T-helper 17 cell (primary cell): ENCODE measurements at places on chromosomes 1 and 21.

GRCh38 chr1:19436716-19437476, 48.4 kb downstream of the CAPZB start:
- no peak for DNase-seq

GRCh38 chr1:119323216-119323982, 45.2 kb upstream of the HAO2 start:
- DNase-seq = no peak

GRCh38 chr1:36771660-36772284, 262.5 kb downstream of the GRIK3 start:
- no peak for DNase-seq

DNA sequence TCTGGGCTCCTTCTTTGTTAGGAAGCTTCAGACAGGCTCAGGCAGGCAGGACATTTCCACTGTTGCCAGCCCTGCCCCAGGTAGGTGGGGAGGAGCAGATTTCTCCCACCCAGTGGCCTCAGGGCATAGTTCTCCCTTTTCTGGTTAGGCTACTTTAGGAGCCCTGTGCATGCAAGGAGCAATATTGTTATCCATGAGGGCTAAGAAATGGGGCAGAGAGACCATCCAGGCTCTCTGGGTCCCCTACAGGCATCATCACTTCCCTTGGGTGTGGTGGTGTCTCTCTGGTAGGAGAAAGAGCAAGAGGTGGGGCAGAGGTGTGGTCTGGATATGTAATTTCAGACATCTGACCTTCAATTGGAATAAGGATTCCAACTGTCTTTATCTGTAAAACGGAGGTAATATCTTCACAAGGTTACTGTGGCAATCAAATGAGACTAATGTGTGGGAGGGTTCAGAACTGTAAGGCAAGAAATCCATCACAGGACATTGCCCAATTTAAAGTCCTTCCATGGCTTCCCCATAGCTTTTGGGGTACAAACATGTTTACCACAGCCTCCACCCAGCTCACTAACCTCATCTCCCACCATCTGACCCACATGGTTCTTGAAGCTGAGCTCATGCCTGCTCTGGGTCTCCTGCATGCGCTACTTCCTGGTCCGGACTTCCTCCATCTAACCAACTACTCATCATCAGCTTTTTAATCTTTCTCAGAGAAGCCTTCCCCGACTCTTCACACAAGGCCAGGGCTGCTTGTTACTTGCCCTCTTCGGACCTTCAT, 26.1 kb downstream of the PCAT6 start:
- DNase-seq = no peak

DNA sequence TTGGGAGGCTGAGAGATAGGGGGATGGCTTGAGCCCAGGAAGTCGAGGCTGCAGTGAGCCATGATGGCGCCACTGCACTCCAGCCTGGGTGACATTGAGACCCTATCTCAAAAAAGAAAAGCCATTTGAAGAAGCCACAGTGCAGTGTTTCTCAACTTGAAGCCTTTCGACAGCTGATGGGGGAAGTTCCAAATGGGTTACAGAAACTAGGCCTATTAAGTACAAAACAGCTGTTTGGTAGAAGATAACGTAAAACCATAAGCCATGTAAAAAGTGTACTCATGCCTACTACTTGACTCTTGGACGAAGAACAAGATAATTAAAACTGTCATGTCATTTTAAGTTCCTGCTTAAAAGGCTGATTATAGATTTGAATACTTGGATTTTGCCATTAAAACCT, 16.6 kb downstream of the COPA start:
- DNase-seq = no peak

- no peak for DNase-seq
These were observed 1.4 kb upstream of the CFH start for GRCh38 chr1:196650403-196650802.

- no peak for DNase-seq
These were observed 61.4 kb downstream of the BRINP3 start for GRCh38 chr1:190416239-190416638.

DNA sequence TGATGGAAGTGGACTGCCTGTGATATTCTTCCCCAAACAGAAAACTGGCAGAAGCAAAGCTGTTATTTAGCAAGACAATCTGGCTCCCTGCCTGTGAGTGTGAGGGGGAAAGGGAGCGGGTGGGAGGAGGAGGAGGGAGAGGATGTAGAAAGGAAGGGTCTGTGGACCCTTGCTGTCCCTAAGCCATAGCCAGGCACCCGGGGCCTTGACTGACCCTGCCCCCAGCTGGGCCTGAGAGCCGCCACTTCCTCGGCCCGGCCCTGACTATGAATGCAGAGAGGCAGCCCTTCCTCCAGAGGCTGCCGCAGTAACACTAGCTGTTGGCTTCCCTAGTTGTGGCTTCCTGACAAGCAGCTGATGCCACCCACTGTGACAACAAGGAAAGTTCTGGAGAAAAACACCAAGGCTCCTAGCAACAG, 13.9 kb downstream of the PLA2G2F start:
- no peak for DNase-seq

- DNase-seq = no peak
These were observed 160.5 kb downstream of the LRRC7 start for GRCh38 chr1:69728206-69728605.

- no peak for DNase-seq
These were observed 217.7 kb downstream of the URB2 start for GRCh38 chr1:229843627-229844238.

DNA sequence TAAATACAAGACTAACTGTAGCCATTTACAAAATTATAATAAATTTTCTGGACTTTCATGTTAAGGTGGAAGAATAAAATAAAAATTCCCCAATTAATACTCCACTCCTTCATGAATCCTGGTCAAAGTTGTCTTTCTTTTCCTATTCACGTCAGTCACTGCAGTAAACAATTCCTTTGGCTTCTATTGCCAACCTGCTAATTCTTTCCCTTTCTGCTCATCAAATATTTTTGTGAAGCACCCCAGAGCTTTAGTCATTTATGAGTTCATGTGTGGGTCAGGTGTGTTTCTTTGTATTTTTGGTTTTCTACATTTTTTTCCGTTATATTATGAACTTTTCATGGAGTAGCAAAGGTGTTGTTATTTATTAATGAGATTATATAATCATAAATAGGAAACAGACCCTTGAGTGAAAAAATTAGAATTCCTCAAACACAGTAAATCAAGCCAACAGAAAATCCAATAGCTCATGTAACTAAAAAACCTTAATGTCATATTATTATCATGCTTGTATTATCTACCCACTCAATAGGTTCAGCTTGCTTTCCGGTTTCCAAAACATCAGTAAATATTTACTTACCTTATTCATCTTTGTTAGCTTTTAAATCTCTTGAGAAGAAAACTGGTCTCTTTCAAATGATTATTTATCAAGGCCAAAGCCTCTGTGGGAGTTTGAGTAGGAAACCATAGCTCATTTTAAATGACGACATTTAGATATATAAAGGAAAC, 29.6 kb upstream of the PLA2G4A start:
- DNase-seq = no peak

DNA sequence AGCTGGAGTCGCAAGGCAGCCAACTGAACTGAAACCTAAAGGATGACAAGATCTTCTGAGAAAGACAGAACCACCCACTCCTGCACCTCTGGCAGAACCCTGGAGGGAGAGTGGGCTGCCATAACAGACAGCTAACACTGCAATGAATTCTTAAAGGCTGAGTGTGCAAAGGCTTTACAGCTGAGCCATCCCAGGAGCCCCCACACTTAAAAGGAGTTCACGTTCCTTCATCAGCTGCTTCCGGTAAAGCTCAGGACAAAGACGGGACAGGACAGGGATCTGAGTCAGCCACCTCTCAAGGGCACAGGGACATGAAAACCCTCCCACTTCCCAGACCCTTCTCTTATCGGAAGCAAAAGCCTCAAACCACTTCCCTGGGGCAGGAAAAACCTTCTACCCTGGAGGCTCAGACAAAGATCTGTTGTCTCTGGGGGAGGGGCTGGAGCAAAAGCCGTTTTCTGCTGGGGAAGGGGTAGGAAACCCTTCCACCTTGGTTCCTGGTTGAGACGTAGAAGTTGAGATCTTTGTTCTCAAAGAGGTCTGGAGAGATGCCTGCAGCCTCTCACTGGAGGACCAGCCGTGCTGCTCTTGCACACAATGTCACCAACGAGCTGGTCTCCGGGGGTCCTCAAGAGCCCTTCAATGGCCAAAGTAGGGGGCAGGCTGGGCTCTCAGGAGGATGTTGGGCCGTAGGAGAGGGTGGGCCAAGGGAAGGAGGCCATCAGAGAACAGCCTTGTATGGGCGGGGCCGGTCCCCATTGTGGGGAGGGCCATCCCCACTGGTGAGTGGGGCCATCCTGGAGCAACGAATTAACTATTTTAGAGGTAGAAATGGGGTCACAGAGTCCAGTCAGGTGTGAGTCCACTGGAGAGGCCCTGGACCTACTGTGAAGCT, 452.4 kb downstream of the PTPRU start:
- DNase-seq = no peak

DNA sequence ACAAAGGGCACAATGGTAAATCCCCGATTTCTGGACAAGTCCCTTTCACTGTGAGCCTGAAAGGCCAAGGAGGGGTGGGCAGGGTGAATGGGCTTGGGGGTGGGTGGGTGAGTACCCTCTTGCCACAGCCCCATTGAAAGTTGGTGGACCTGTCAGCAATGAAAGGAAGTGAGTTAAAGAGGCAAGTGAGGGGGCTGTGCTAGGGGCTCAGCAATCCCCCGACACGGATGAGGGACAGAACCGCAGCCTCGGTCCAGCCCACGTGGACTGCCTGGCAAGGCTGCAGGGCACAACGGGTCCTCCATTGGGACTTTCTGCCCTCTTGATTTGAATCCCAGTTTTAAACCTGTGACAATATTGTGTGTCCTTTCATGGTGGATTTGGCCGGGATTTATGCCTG, 255.3 kb downstream of the FOXD2 start:
- no peak for DNase-seq

- no peak for DNase-seq
These were observed 51.2 kb upstream of the EDN2 start for GRCh38 chr1:41535716-41536115.

- DNase-seq = no peak
These were observed 245.7 kb downstream of the TOMM20 start for GRCh38 chr1:234882898-234883297.

- no peak for DNase-seq
These were observed 9.2 kb upstream of the IFI44 start for GRCh38 chr1:78640462-78640861.

DNA sequence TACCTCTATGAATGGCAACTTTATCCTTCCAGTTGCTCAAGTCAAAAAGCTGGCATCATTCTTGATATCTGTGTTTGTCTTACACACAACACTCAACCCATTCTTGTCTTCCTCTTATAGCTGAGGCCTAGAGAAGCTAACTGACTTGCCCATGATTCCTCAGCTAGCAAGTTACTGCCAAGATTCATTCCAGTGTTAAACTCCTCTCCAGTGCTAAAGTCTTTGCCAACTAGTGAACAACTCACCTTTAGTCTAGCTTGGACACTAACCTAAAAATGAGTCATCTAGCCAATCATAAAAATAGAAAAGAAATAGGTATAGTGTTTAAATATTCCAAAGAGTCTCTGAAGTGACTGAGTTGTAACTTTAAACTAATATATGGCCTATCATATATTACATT, 45.6 kb upstream of the RGS2 start:
- no peak for DNase-seq

GRCh38 chr1:67476906-67477305, 46.7 kb upstream of the SERBP1 start:
- DNase-seq = no peak

DNA sequence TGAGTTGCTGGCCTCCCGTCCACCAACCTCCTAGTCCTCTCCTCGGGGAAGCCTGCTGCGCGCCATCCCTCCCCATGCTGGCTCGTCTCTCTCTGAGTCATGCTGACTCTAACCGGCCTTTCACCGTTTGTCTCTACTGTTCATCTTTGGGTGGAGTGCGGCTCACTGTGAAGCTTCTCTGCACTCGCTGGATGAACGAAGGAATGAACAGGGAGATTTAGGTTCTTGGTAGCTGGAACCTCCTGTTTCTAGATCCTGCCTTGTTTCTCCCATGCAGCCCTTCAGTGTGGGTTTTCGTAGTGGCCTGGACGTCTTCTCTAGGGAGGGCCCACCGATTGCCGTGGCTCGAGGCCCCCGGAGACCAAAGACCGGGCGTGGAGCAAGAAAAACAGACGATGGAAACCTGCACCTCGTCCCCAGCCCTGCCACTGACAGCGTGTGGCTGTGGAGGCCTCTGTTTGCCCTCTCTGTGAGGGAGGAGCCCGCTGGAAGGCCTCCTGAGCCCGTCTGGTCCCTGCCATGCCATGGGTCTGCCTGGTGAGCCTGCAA, 227.6 kb upstream of the C1orf174 start:
- no peak for DNase-seq

DNA sequence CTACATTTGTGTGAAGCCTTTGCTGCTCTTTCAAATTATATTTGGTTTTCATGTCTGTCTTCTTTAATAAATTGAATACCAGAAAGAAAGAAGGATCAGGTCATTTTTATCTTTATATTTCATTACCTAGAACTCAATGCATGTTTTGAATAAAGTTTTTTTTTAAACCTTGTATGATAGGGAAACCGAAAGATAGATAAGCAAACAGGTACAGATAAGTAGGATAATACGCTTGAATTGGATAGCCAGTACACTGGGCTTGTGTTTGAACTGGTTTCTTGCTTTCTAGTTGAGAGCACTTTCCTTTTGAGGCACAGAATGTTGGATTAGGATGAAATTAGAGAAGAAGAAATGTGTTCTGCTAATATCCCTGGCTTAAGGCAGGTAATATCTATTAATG, 46.9 kb downstream of the PKN2 start:
- DNase-seq = no peak

GRCh38 chr21:38721958-38722357, 83.8 kb upstream of the ETS2 start:
- no peak for DNase-seq

GRCh38 chr1:110475362-110476027, 24.5 kb downstream of the PROK1 start:
- no peak for DNase-seq

DNA sequence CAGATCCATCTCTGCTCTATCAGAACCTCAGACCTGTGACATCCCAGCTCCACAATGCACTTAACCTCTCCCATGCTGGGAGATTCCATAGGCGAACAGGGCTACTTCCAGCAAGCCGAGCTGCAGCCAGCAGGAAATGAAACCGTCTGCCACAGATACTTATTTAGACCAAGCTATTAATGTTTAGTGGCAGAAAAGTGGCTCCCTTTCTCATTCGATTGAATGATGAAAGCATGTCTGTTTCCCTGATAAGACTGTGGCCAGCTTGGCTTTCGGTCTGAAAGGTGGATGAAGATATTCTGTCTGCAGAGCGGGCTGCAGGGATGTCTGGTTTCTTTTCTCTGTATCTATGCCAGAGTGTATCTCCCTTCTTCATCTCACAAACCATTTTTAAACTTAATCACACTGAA, 146.4 kb downstream of the GREM2 start:
- no peak for DNase-seq

DNA sequence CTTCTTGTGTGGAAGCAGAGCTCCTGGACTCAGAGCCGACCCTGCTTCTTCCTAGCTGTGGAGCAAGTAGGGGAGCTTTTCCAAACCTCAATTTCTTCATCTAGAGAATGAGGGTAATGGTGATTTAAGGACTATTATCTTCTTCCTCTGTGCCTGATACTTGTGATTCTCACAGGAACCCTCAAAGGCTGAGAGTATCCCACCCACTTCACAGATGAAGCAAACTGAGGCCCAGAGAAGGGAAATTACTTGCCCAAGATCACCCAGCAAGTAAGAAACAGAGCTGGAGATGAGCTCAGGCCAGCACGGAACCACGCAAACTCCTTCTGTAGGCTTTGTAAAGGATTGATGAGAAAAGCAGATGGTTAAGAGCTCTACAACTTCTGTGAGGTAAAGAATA, 15.1 kb upstream of the SLC2A1 start:
- DNase-seq = no peak

- no peak for DNase-seq
These were observed 91.9 kb upstream of the KCNK2 start for GRCh38 chr1:214990619-214991018.
